ENCODE measurements at places on chromosomes 2 and 18. TPM values are rescaled to one million over a fixed set of nuclear protein-coding genes. Genes with fewer than 3 reads are reported as not detected.

DNA sequence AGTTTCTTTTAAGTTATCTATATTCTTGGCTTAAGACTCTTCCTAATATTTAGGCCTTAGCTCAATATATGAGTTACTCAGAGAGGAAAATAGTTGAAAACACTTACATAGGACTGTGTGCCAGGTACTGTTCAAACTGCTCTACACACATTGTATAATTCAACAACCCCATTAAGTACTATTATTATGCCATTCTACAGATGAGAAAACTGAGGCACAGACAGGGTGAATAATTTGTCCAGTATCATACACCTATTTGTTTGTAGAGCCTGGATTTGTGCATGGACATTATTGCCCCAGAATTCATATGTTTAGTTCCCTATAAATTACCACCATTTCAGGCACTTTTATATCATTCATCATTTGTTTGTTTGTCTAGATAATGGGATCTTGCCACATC, 17.7 kb upstream of the GAD1 start:
- no peak for DNase-seq

GRCh38 chr2:143259368-143259958, 130.2 kb downstream of the ARHGAP15 start:
- DNase-seq: peak; percentile 61

DNA sequence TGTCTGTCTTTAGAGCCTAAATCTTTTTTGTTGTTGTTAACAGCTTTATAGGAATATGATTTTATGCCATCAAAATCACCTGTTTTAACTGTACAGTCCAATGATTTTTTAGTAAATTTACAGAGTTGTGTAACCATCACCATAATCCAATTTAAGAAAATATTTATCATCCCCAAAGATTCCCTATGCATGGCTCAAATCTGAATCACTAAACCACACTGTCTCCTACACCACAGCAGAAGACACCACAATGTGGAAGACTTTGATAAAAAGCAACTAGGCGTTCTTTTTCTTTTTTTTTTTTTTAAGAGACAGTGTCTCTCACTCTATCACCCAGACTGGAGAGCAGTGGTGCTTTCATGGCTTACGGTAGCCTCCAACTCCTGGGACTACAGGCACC, 99.6 kb downstream of the TXNL1 start:
- no peak for DNase-seq

DNA sequence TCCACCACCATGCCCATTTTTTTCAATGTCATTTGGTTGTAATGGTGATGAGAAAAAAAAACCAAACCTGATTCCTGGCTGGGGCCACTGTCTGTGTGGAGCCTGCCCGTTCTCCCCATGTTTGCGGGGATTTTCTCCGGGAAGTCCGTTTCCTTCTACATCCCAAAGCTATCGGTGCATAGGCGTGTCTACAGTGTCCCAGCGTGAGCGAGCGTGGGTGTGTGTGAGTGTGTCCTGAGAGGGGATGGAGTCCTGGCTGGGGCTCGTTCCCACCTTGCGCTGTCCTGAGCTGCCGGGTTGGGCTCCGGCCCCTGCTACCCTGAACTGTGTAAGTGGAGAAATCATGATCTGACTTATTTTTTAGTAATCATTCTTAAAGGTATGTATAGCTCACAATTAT, 7.3 kb upstream of the ZAP70 start:
- no peak for DNase-seq

DNA sequence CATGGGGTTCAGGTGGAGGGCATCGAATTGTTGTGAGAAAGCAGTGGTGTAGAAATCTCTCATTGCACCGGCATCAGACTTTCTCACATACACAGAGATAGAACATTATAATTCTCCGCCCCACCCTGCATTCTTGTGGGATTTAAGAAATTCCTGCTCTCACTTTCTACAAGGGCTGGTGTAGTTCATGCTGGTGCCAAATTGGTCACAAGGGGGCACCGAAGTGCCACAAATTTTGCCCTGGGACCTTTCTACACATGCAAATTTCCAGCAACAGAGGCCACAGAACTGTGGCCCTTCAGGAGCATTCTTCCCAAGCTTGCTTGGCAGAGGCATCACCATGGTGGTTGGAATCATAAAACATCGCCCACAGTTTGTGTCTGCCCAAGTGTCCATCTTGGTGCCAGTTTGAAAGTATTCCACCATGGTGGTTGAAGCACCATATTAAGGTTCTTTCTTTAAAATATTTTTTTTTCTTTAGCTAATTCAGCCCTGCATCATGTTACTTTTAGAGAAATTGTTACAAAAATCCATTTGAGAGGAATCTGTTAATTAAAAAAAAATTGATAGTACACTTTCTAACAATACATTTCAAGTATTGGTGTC, 521.2 kb upstream of the FANCL start:
- peak; percentile 32 for DNase-seq

GRCh38 chr2:3470856-3471737, 48.2 kb downstream of the ADI1 start:
- DNase-seq: no peak

GRCh38 chr2:183070942-183071844, 7.4 kb upstream of the DUSP19 start:
- DNase-seq: no peak

DNA sequence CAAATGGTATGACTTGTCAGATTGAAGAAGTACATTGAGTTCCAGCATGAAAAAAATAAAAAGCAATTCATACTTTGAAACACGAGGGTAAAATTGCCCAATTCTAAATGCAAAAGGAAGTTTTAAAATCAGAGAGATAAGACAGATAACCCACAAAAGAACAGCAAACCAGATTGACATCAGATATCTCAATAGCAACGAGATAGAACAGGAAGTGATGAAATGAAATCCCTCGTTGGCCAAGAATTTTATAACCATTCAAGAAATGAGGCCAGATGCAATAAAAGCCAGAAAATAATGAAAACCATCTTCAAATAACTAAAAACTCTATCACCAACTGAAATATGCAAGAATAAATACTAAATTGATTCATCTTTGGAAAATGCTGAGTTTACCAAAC, 172.8 kb downstream of the CD226 start:
- no peak for DNase-seq

DNA sequence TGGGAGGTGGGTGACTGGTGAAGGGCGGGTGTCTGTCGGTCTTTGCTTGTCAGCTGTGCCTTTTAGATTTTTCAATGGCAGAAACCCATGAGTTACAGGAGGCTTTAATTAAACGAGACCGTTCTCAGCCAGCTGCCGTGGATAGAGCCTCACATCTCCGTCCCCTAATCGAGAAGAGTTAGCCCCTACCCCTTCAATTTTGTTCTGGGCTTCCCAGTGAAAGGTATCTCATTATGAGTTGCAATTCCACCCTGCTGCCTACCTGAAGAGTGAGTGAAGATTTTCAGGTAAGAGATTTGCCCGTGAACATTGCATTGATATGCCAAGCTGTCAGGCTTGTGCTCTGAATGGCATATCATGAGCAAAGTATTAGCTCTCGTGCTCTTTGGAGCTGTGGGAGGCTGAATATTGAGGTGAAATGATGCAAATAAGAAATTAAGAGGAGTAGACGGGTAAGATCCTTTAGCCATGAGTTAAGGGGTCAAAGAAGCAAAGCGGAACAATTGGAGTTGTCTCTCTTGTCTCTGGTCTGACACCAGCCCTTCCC, 118.7 kb upstream of the MSTN start:
- DNase-seq: no peak

- DNase-seq: no peak
Observed at GRCh38 chr2:10329580-10329879, 26.8 kb downstream of the HPCAL1 start.

- no peak for DNase-seq
Observed at GRCh38 chr18:38198956-38199355, 633.4 kb upstream of the CELF4 start.

DNA sequence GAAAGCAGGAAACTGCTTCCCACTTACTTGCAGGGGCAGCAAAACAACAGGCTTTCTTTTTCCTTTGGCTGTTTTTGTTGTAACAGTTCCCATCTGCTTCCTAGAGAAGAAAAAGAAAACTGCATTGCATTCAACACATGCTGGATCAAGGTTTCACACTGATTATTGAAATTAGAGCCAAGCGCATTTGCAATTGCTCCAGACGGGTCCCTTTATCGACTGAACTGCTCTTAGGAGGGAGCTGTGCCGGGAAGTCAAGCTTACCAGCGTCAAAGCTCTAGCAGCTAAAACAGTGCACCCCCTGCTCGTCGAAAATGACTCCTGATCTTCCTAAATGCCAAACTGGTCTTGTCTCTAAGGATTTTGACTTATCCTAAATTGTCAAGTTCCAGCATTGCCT, 164.0 kb upstream of the SESTD1 start:
- DNase-seq: no peak

GRCh38 chr18:79630281-79631095, 49.1 kb upstream of the CTDP1 start:
- no peak for DNase-seq

GRCh38 chr2:70553334-70553583, 367 bp downstream of the TGFA start:
- DNase-seq: peak; percentile 7

DNA sequence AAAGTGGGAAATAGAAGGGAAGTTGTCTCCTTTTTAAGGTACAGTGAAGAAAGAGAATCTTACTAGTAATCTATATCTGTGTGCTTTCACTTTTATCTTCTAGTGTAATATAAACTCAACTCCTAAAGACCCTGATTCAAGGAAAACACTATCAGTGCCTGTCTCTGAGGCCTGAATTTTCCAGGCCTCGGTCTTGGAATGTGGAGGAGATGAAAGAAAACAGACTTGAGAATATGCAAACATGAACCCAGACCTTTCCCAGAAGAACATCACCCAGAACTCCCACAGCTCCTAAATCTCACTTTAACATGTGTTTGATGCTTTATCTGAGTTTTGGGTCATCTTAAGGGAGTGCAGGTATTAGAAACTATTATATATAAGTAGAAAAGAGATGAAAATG, 51.8 kb downstream of the EPB41L5 start:
- DNase-seq: no peak

DNA sequence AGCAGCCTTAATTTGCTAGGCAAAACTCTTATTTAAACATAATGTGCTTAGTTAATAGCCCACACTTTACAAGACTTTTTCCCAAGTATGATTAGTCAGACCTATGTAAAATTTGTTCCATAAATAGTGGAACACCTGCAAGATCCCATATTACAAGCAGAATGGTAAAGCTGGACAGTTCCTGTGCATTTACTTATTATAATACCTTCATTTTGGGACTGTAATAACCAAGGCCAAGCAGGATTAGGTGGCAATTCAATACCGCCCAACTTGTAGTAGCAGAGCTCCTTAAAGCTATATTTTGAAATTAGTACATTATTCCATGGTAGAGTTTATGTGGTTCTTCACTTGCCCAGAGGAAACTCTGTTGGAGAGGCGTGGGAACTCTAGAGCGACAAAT, 431.5 kb upstream of the MMADHC start:
- DNase-seq: no peak

DNA sequence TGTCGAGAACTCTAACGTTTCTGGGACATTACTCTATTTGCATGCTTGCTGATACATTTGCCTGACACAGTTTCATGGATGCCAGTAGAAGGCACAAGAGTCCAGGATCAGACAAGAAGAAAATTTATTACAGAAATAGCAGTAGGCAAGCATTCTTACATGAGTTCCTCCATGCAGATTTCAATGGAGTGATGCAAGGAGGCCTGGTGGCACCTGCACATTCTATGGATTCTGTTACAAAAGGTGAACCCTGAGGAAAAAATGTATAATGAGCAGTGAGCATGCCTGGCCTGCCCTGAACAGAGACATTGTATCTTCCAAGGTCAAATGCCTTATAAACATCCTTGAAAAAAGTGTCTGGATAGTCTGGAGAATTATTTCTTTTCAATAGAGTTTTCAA, 142.9 kb downstream of the DSEL start:
- no peak for DNase-seq

TANC1 gene
- 55.1 TPM for polyA plus RNA-seq

C2orf78 gene
- polyA plus RNA-seq: not detected

GCKR gene
- polyA plus RNA-seq: 0.55 TPM

SYT4 gene
- polyA plus RNA-seq: 1.3 TPM

FOXD4L1 gene
- not detected for polyA plus RNA-seq

EN1 gene
- polyA plus RNA-seq: not detected

NFATC1 gene
- polyA plus RNA-seq: 8.0 TPM

LCLAT1 gene
- 15.9 TPM for polyA plus RNA-seq

POTEI gene
- polyA plus RNA-seq: 0.34 TPM

OTOF gene
- 1.5 TPM for polyA plus RNA-seq

NT5DC4 gene
- not detected for polyA plus RNA-seq

Data from right lung (tissue), 10 donors.